ENCODE measurements at places on chromosomes 1 and 21.

DNA sequence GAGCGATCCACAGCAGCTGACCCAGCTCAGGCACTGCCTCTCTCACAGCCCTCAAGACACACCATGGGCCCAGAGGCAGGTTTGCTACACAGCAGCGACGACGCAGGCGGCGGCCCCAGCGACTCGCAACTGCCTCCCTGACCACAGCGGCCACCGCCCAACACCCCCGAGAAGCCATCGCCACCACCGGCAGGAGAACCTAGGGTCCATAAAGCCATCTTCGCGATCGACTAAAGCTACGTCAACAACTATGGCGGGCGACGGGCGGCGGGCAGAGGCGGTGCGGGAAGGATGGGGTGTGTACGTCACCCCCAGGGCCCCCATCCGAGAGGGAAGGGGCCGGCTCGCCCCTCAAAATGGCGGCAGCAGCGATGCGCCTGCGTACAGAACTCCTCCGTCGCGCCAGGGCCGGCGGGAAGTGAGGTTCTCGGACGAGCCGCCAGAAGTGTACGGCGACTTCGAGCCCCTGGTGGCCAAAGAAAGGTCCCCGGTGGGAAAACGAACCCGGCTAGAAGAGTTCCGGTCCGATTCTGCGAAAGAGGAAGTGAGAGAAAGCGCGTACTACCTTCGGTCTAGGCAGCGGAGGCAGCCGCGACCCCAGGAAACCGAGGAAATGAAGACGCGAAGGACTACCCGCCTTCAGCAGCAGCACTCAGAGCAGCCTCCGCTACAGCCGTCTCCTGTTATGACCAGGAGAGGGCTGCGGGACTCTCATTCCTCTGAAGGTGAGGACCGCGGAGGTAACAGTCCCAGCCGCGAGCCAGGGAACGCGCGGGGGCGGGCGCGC, at the start of gene TOR1AIP1:
TSS of gene TOR1AIP1 (plus strand) at position 33 of the 787 bp plus-strand sequence. CDS start at position 251, 218 bp downstream.
- peak; percentile 96 for DNase-seq

GRCh38 chr1:247338723-247339275, 7.1 kb upstream of the ZNF496 start:
- DNase-seq: no peak

DNA sequence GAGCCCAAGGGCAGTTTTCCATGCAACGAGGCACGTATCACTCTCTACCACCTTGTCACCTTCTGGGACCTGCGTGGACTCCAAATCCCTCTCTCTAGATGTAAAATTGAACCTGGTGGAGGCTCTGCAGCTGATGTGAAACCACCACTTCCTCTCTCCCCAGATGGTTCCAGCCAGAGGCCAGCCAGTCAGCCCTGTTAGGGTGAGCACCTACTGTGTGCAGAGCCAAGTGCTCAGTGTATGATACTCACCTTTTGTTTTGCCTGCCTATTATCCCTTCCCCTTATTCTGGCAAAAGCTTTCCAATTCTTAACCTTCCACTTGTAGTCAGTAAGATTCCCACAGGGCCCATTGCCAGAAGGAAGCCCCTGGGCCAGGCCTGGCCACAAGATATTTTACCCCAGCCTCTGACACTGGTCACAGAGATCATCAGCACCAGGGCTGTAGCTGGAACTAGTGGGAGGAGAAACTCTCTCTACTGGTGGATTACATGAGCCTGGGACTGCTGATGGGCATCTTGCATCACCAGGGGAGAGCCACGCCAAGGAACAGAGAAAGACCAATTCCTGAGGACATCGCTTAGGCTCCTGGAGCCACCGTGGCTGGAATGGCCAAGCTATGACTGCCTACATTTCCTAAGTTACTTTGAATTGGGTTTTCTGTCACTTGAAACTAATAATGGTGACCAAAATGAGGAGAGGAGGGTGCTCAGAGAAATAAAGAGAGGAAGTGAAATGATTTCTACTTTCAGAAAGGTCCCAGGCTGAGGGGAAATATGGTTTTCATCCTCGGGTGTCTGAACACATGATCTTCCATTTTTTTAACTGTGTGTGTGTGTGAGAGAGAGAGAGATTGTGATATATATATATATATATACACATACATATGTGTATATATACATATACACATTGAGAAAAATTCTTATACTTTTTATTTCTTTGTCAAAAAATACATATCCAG, 26.6 kb upstream of the RD3 start:
- DNase-seq: no peak

- no peak for DNase-seq
Observed at GRCh38 chr1:234603221-234604204, 6.5 kb downstream of the IRF2BP2 start.

- DNase-seq: no peak
Observed at GRCh38 chr1:87136607-87137341, 191.9 kb upstream of the LMO4 start.

- DNase-seq: no peak
Observed at GRCh38 chr1:101605878-101606277, 369.1 kb downstream of the S1PR1 start.

- DNase-seq: no peak
Observed at GRCh38 chr21:43771698-43772424, 4.2 kb downstream of the CSTB start.

DNA sequence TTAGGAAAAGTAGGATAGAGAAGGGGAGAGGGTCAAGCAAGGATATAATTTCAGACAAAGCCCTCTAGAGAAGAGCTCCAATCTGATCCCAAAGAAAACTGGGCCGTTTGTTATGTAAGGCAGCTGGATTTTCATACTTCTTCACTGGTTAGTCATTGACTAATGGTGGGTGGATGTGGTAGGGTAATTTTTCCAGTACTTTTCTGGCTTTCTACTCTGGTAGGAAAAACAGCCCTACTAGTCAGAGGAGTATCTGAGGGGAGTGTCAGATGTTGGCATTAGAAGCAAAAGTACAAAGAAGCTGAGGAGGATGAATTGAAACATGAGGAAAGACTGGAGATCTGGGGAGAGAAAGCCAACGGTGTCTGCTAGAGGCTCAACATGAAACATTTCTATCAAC, 145.3 kb downstream of the TNFSF18 start:
- DNase-seq: no peak

- no peak for DNase-seq
Observed at GRCh38 chr1:201760516-201760915, 68.4 kb upstream of the IPO9 start.

- DNase-seq: no peak
Observed at GRCh38 chr1:160837558-160838205, 25.0 kb downstream of the CD244 start.
